ENCODE measurements at places on chromosomes 1 and 21.

GRCh38 chr1:51189421-51190073 is 46.5 kb upstream of the RNF11 start:
- no peak for DNase-seq

- DNase-seq: no peak
Measured at GRCh38 chr1:164806531-164806930, 247.5 kb downstream of the PBX1 start.

- DNase-seq: no peak
Measured at GRCh38 chr1:172960019-172960418, 90.7 kb downstream of the TNFSF18 start.

DNA sequence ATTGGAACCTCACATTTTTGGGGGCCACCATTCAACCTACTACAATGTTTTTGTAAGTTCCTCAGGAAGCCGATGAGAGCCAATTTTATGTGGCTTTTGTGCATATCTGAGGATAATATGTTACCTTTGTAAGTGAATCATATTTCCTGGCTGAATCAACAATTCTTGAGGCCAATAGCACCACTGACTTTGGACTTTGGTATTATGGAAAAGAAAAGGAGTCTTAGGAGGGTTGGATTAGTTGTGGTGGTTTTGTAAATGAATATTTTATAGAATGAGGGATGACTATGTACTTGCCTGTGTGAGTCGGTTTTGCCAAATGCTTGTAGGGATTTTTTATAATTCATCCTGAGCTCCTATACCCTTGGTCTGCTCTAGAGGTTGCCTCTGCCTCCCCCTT is 181.5 kb upstream of the HMGB4 start:
- no peak for DNase-seq

GRCh38 chr1:232390590-232390989 is 239.3 kb downstream of the SIPA1L2 start:
- no peak for DNase-seq

DNA sequence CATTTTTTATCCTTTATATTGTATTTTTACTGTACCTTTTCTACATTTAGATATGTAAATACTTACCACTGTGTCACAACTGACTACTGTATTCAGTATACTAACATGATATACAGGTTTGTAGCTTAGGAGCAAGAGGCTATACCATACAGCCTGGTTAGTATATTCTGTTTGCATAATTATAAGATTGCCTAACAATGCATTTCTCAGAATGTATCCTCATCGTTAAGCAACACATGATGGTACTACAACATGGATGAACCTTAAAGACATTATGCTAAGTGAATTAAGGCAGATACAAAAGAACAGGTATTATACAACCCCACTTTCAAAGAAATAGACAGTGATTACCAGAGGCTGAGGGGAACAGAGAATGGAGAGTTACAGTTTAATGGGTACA is 62.7 kb downstream of the RUSC1 start:
- DNase-seq: no peak

Measured in stimulated activated CD8-positive, alpha-beta memory T cell treated with anti-CD3 and anti-CD28 coated beads, Interleukin-2, amount 100 ng/mL, for 48 hours (primary cell).